ENCODE measurements at places on chromosomes 16 and 17.

DNA sequence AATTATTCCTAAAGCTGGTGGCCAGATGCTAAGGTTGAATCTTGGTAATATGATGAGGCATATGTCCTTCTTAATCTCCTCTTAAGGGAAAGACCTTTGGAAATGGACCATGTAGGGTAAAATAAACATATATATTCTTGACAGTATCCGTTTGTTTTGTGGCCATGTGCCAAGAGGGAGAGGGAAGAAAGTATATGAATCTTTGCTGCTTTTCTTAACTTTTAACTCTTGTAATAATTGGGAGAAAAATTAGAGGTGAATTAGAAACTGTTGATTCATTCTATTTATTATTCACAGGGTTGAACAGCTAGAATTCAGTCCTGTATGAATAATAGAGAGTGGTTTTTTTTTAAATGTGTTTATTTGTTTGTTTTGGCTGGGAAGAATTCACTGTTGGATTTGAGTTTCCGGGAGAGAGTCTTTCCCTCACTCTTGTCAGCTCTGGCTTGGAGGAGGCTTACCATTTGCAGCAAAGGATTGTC lies 31.6 kb downstream of the AATF start:
- DNase-seq = no peak

DNA sequence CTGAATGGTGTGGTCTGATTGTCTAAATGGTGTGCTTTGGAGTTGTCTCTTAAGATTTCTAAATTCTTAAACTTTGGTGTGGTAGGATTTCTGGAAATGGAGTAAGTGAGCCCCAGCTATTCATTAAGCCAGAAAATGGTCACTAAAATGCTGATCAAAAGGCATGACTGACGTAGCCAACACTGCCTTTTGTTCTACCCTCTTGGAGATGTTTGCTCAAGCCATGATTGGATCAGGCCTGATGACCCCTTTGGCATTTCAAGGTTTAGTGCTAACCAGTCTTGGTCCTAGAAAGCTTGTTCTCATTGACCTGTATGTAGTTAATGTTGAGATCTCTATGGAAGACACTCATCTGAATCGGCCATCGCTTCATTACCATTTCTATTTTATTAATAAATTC lies 68.0 kb downstream of the KNOP1 start:
- no peak for DNase-seq

DNA sequence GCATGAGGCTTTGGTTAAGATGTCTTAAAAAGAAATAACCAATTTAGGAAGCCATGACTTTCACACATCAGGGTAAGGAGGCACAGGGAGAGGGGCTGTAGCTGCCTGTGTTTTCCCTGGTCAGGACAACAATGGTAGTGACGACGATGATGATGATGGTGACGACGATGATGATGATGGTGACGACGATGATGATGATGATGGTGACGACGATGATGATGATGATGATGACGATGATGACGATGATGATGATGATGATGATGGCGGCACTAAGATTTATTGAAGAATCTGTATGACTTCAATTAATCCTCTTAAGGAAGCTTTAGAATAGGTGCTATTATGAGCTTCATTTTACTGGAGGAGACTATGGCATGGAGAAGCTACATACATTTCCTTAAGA lies 284.1 kb upstream of the TNRC6C start:
- no peak for DNase-seq

GRCh38 chr17:48547808-48548522 lies 3.1 kb upstream of the HOXB2 start:
- no peak for DNase-seq

DNA sequence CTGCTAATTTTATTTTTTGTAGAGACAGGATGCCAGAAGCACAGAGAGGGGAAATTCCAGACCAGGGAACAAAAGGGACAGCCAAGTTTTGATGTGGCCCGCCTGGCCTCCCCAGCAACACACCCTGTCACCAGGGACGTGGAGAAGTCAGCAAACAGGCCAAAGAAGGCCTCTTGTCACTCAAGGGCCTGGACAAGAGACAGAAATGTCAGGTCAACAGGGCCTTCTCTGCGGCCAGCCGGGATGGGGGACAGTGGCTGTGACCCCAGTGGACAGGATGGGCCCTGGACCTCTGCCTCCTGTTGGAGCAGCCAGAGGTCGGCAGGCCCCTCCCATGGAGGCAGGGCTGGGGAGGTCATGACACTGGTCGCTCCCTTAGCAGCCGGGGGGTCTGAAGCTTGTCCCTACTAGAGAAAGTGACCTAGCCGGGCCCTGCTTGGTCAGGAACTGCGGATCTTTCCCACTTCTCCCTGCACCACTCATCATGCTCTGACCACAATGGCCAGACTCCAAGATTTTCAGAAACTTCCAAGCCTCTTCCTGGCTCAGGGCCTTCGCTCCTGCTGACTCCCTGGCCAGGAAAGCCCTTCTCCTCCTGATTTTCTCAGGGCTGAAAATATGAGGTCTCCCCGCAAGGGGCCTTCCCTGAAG lies 9.2 kb upstream of the TVP23A start:
- DNase-seq = no peak

GRCh38 chr16:56722200-56722842 lies 7.6 kb upstream of the NUP93 start:
- DNase-seq = no peak

DNA sequence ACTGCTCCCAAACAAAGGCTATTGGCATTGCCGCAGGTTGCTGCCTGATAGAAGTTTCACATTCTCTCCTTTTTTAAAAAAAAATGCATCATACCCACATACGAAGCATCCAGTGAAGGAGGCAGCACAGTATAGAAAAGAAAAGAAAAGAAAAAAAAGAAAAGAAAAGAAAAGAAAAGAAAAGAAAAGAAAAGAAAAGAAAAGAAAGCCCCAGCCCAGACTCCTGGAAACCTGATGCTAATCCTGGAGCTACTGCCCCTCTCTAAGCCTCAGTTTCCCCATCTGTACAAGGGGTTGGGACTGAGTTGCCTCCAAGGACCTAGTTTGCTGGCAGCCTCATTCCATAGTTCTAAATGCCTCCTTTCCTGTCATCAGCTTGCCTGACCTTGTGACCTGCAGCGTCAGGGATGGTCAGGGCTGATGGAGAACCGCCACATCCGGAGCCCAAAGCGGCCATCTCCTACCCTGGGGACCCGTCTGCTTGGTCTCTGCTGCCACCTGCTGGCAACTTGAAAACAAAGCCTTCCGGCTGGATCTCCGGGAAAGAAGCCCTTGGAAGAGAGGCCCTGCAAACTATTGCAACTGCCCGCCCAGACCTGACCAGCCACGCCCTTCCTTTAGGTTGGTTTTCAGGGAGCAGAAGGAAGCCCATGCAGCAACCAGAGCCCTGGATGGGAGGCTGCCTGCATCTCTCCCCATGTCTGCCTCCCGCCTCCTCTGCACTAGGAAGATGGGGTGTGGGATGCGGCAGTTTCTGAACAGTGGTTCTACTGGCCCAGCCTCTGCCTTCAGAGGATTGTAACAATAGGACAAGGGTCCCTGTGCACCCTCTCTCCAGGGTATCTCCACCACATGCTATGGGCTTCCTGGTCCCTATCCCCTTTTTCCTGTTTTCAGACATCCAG lies 13.0 kb downstream of the AIPL1 start:
- DNase-seq = peak; percentile 74

DNA sequence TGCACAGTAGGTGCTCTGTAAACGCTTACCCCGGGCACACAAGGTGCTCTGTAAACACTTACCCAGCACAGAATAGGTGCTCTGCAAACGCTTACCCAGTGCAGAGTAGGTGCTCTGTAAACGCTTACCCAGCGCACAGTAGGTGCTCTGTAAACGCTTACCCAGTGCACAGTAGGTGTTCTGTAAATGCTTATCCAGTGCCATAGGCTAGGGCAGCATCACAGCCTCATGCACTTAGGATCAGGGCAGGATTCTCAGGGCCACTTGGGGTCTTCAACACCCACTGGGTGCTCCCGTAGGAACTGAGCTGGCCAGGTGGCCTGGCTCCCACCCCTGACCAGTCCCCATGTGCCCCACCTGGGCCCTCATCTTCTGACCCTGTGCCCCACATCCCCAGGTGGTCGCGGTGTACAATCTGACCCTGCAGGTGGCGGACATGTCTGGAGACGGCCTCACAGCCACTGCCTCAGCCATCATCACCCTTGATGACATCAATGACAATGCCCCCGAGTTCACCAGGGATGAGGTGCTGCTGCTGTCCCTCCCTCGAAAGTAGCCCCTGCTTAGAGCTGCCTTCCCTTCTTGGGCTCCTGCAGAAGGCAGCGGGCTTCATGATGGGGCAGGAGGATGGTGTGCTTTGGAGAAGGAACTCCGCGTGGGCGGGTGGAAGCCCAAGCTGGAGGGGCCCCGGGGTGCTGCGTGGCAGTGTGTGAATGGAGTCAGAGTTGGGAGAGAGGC lies 13.1 kb downstream of the SLC22A31 start:
- no peak for DNase-seq

GRCh38 chr16:14501331-14502255 lies 128.5 kb downstream of the PARN start:
- DNase-seq = no peak

GRCh38 chr16:67917852-67918236 lies 13.8 kb downstream of the CTRL start:
- no peak for DNase-seq

GRCh38 chr16:46836534-46837530 lies 5.9 kb upstream of the C16orf87 start:
- no peak for DNase-seq

GRCh38 chr17:42686520-42687128 lies 4.3 kb downstream of the CNTNAP1 start:
- DNase-seq = no peak

GRCh38 chr17:48023400-48024148 lies 14.0 kb downstream of the COPZ2 start:
- no peak for DNase-seq

DNA sequence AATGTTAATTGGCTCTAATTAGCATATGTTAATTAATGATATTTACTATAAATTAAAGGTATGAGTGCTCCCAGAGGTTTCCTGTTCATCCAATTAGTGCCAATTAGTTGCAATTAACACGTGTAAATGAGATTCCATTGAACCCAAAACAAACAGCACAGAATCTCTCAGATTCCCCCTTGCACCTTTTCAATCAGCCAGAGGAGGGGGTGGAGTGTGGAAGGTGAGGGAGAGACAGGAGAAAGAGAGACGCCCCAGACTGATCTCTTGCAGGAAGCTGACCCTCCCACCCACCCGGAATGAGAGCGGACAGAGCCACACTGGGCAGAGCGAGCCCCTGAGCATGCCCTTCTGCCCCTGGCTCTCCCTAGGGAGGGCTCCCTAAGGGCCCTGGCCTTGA lies 24.1 kb upstream of the LHX1 start:
- DNase-seq = no peak

Measured in stimulated activated CD4-positive, alpha-beta T cell treated with anti-CD3 and anti-CD28 coated beads, Interleukin-2, amount 100 ng/mL, for 48 hours (primary cell).